ENCODE measurements at places on chromosomes 13 and 19. TPM values are rescaled to one million over a fixed set of nuclear protein-coding genes. Genes with fewer than 3 reads are reported as not detected.

The LILRA5 gene
- not detected for total RNA-seq

The ADGRE1 gene
- not detected for total RNA-seq

The TTC9B gene
- not detected for total RNA-seq

The IZUMO2 gene
- total RNA-seq, result not detected

The KRTDAP gene
- not detected for total RNA-seq

The HCN2 gene
- total RNA-seq, result 1.1 TPM

The SPTBN4 gene
- not detected for total RNA-seq

The RYR1 gene
- 0.06 TPM for total RNA-seq

The ATP1A3 gene
- total RNA-seq, result 0.06 TPM

The ZNF575 gene
- total RNA-seq, result not detected

The PNMA8A gene
- 3.3 TPM for total RNA-seq
